ENCODE measurements at places on chromosomes 1 and 21.

DNA sequence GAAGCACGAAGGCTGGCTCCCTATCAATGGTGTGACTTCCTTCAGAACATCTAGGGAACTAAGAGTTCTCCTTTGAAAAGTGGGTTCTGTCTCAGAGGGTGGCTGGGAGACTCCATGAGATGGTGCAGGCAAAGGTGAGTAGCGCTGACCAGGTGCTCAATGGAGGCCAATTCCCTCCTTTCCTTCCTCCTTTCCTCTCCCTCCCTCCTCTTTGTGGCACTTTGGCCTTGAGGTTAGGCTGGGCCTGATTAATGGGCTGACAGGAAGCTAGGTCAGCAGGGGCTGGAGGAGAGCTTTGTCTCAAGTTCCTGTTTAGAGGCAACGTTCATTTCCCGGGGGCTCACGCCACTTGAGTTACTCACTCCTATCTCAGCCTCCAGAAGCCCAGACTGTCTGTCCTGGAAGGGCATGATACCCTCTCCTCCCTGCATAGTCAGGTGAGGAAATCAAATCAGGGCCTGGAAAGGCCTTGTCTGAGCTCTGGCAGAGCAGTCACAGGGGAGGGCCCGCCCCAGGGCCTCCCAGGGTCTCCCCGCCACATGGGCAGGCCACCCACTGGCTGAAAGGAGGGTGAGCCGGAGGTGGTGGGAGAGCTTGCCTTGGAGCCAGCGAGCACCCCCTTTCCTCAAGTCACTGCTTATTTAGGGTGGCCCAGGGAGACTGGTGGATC, 58.4 kb upstream of the SSBP3 start:
- no peak for DNase-seq

GRCh38 chr1:98176414-98176813, 255.6 kb upstream of the DPYD start:
- no peak for DNase-seq

DNA sequence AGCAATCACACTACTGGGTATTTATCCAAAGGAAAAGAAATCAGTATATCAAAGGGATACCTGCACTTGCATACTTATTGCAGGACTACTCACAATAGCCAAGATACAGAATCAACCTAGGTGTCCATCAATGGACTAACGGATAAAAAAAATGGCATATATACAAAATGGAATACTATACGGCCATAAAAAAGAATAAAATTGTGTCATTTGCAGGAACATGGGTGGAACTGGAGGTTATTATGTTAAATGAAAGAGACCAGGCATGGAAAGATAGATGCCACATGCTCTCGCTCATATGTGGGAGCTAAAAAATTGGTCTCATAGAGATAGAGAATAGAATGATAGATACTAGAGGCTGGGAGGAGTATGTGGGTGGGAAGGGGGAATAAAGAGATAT, 29.3 kb upstream of the CAP1 start:
- no peak for DNase-seq

DNA sequence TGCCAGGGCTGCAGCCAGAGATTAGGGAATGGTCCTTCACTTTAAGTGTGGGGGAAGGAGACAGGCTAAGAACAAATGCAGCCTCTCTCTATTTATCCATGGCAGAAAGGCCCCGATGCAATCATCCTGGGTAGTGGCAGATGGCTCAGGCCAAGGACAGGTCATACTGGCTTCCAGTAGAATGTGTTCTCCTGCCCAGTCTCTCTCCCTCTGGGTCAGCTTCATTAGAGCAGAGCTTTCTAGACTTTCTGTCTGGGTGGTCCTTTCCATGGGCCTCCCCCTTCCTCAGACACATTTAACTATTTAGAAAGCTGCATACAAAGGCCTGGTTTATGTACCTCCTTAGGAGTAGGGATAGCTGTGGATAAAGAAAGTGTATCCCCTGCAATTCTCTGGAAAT, 4.8 kb upstream of the PTCH2 start:
- no peak for DNase-seq

Measured in naive thymus-derived CD8-positive, alpha-beta T cell (primary cell).